HT-29 (cell line): ENCODE measurements at places on chromosomes 13 and 19.

- DNase-seq = no peak
Measured at GRCh38 chr19:40253611-40254092, 27.2 kb upstream of the CCNP start.

DNA sequence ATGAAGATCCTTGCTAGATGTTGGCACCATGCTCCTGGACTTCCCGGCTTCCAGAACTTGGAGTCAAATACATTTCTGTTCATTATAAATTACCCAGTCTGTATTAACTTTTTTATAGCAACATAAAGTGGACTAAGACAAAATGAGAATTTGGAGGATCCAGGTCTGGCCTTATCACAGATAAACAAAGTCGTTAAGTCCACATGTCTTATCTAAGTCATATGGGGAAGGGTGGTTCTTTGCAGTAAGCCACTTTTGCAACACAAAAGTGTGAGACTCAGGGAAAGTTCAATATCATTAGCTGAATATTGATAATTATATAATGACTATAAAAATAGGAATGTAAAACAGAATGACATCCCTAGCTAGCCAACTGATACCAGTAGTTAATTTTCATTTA, 91.6 kb upstream of the SIAH3 start:
- DNase-seq = no peak

- no peak for DNase-seq
Measured at GRCh38 chr13:101739382-101740178, 287.1 kb downstream of the ITGBL1 start.

DNA sequence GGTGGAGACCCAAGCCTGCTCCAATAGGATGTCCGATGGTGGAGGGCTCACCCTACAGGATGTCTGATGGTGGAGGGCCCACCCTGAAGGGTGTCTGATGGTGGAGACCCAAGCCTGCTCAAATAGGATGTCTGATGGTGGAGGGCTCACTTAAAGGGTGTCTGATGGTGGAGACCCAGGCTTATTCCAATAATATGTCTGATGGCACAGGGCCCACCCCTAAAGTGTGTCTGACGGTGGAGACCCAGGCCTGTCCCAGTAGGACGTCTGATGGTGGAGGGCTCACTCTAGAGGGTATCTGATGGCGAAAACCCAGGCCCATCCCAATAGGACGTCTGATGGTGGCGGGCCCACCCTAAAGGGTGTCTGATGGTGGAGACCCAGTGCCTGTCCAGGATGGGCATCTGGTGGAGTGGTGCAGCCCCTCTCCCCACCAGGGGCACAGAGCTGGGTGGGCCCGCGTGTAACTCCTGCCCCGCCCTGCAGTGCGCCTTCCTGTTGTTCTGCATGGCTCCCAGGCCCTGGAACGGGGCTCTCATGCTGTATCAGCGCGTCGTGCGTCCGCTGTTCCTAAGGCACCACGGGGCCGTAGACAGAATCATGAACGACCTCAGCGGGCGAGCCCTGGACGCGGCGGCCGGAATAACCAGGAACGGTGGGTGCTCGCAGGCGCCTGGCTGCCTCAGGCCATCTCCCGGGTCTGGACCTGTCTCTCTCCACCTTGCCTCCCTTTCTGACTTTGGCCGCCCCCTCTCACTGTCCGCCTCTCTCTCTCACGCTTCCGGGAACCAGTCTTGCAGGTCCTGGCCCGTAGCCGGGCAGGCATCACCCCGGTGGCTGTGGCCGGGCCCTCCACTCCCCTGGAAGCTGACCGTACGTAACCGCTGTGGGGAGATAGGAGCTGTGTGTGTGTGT, 5.1 kb downstream of the REEP6 start:
- no peak for DNase-seq

DNA sequence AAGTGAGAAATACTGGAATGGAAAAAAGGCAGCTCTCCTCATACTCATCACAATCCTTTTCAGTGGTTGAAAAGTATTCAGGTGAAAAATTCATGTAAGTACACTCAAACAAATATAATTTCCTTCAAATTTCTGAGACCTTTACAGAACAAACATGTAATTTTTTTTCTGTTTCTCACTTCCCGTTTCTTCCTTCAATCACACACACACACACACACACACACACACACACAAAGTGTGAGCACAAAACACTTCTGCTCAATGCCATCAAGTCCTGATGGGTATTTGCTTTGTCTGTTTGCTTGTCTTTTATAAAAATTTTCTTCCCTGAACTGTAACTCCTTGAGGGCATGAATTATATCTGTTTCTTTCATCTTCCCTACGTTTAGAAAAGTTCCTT, 110.6 kb downstream of the LIG4 start:
- DNase-seq = no peak

GRCh38 chr19:12932392-12933286, 872 bp downstream of the FARSA start:
- DNase-seq = no peak

- DNase-seq = no peak
Measured at GRCh38 chr19:6772028-6772865, at the start of gene VAV1. VAV1 (plus strand) TSS chr19:6772708; CDS start chr19:6772808, 100 bp downstream.

DNA sequence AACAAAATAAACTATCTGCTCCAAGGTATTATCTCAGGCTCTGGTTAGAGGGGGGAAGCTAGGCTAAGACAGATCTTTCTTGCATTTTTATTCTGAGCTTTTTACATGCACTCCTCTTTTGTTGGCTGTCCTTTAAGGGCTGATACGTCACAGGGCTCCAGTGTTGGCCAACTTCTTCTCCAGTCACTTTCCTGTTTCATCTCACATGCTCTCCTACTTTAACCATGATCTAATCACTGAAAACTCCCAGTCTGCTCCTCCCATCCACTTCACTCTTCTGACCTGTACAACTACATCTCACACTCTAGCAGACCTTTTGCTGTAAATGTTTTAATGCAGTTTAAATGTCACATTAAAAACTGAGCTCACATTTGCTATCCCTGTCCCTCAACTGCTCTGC, 510.0 kb upstream of the KLF12 start:
- no peak for DNase-seq

- no peak for DNase-seq
Measured at GRCh38 chr13:22110368-22110767, 439.5 kb downstream of the FGF9 start.

DNA sequence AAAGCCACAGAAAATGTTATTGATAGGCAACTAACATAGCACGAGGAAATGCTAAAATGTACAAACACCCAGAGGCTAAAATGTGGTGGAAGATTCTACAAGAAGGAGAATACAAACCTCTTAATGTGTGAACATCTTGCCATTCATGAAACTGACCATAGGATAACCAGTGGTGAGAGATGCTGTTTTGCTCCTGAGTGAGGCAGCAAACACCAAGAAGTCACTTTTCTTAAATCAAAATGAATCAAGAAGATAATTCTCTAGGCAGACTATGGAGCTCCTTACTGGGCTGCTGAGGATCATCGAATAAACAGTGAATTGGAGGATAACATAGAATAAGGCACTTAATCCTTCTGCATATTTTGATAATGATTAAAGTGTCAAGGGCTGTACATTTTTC, 375.4 kb upstream of the SLITRK6 start:
- DNase-seq = no peak

- no peak for DNase-seq
Measured at GRCh38 chr13:22175241-22175640, 504.4 kb downstream of the FGF9 start.

DNA sequence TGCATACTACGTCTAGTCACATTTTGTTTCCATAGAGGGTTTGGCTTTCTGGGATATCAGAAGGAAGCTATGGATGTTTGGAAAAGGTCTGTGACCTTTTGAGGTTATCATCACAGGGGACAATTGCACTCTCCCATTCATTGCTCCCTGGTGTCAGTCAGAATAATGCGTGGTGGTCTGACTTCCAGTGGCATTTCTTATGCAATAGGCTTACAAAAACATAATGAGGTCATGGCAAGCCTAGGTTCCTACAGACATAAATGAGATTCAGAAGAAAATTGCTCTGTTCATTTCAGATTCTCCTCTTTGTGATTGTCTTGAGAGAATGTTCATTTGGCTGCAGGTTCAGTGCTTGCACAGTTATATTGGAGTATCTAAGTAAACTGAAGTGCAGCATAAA, 54.6 kb downstream of the ARHGAP35 start:
- no peak for DNase-seq

DNA sequence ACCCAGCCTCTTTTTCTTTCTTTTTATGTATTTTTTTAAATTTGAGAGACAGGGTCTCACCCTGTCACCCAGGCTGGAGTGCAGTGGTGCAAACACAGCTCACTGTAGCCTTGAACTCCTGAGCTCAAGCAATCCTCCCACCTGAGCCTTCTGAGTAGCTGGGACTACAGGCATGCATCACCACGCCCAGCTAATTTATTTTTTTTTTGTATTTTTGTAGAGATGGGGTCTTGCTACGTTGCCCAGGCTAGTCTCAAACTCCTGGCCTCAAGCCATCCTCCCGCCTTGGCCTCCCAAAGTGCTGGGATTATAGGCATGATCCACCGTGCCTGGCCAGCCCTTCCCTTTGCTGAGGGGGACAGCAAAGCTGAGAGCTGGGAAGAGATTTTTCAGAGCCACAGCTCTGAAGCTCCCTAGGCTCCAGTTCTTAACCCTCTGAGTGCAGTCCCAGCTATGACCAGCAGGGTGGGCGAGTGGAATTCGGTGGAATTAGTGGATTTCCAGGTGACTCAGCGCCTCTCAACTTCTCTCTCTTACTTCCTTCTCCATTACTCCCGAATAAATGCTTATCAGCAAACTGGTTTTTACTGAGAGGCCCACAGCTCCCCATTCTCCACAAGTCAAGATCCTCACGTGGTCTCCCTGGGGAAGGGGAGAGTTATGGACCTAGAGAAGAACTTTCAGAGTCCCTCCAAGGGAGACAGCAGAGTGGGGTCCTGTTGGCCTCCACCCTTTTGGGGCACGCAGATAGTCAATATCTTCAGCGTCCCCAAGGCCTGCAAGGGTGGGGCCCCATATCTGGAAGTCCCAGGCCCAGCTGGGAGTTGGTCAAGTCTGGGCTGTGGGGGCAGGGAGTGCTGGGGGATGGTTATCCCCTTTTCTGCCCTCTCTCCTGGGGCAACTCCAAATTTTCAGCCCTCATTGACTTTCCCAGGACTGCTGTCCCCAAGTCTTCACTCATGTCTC, 1.2 kb downstream of the BLVRB start:
- DNase-seq = peak; percentile 99

GRCh38 chr13:27667946-27668345, 46.3 kb downstream of the POLR1D start:
- no peak for DNase-seq

DNA sequence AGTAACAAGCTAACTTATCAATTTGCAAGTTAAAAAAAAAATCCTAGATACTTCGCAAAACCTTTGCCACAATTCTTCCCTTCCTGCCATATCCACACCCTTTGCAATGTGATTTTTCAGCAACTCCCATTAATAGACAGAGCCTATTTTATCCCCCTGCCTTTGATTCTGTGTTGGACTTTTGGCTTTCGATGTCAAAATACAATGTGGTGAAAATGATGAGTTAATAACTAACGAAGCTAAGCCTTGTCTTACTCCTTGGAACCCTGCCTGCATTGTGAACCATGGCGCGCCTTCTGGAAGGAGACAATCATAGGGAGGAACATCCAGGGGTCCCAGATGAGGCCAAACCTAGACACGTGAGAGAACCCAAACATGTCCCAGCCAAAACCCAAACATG, 6.4 kb downstream of the CYP4F2 start:
- no peak for DNase-seq

DNA sequence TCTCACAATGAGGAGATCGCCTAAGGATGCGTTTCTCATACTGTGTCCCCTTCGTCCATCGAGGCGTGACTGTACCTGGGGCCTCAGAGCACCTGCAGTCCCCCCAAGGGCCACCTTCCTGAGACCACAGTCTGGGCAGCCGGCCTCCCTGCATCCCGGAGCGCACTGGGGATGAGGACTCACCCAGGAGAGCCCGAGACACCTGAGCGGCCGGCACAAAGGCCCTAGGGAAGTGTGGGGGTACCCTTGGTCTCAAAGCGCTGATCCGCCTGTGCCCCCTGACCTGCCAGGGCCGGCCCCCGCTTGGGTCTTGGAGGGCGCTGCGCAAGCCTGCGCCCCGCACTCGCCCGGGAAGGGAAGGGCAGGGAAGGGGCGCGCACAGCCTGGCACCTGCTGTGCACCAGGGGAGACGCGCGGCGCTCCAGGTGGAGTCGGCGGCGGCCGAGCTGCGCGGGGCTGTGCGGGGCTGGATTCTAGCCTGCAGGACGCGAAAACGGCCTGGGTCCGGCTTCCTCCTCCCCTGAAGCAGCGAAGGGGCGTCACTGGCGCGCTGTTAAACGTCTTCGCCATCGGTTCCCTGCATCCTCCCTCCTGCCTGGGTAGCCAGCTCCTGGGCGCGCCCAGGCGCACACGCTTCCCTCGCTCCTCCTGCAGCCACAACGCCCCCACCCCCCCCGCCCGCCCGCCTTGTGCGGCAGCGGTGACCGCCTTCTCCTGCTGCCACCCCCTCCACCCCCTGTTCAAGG, 13.6 kb upstream of the USP29 start:
- no peak for DNase-seq

- no peak for DNase-seq
Measured at GRCh38 chr19:28103921-28104320, 1109.0 kb downstream of the UQCRFS1 start.

DNA sequence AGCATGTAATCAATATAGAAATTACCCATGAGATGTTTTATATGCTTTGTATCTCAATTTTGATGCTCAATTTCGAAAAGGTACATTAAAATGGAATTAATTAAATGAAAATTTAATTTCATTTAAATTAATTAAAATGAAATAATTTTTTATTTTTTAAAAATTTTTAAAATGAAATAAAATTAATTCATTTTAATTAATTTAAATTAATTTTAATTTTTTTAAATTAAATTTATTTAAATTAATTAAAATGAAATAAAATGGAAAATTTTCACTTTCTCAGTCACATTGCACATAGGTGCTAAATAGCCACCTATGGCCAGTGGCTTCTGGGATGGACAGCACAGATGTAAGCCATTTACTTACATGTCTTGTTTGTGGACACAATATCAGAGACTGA, 4.2 kb upstream of the SULT2B1 start:
- DNase-seq = no peak

DNA sequence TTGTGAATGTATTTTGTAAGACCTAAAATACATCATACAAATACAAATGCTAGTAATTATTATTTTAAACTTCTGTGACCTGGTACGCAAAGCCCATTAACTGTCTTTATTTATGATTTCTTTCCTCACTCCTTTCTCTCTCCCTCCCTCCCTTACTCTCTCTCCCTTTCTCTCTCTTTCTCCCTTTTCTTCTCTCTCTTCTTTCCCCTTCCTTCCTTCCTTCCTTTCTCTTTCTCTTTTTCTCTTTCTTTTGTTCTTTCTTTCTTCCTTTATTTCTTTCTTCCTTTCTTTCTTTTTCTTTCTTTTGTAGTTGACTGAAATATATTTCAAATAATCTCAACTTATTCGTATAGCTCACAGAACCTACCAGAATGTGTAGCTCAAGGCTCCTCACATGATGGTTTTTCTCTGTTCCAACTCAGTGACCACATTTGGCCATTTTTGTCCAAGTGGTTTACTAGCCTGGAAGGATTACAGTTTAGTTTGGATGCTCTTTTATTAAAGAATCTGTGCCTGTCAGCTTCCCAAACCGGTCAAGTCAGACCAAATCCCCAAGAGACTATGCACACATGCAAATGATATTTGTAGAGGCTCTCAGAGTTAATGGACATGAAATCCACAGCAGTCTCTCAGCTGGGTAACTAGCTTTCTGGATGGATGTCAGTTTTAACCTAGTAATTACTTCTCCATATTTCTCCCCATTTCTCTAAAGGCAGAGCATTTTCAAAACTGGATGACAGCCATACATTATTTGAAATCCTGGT, 71.7 kb downstream of the POSTN start:
- no peak for DNase-seq

- no peak for DNase-seq
Measured at GRCh38 chr19:7914598-7915045, at the start of gene TGFBR3L. TGFBR3L (plus strand) TSS chr19:7914830.
